Astrocyte of the spinal cord (primary cell): ENCODE measurements at places on chromosomes 2 and 18.

- DNase-seq, result no peak
Observed at GRCh38 chr2:116413659-116414058, 1400.8 kb upstream of the DDX18 start.

- DNase-seq, result peak; percentile 54
Observed at GRCh38 chr2:205427112-205427511, 255.2 kb upstream of the NRP2 start.

DNA sequence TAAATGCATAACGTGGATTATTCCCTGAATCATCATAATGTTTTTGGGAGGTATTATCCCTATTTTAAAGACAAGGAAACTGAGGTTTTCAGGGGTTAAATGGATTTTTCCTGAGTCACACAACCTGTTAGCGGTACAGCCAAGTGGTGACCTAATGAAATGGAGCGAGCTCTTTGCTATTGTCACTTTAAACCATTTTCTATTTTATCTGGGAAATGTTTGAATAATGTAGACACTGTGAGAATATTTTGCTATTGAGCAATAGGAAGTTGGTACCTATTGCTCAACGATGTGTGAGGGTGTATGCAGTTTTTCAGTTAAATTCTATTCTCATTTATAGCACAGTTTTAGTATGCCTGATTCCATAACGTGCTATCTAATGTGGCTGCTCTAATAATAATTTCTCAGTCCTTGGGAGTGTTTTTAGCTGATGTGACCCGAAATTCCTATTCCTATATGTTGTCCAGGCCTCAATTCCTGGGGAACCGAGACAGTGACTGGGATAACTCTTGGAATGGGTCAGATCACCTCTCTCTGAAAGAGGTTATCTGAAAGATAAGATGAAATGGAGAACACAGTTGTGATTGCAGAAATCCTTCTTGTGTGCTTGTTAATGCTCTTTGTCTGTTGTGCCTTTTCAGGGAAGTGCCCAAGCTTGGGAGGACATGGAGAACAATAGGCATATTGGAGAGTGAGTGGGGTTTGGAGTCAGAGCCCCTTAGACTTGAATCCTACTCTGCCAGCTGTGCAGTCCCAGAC is 38.4 kb downstream of the ABCB11 start:
- DNase-seq, result no peak

DNA sequence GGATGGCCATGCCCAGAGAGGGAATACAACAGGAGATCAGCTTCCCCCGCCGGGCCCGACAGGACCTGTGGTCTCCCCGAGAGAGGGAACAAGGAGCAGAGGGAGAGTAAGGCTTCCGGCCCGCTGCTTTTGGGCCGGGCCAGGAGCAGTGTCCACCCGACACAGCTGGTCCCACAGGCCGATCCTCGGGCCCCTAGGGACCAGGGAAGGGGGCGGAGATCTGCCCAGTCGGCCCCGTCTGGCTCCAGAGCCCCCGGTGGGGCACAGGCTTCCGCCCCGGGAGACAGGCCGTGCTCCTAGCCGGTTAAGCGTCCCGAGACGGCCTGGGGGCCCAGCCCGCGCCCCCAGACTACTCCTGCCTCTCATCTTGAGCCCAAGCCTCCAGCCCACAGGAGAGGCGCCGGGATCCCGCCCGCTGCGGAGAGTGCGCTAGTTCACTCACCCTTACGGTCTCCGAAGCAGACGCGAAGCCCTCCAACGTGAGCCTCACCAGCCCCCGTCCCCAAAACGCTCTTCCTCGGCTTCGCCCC is at the start of gene MCFD2:
Gene MCFD2, minus strand, starts transcription at position 526 of the 530 bp plus-strand sequence. CDS start 6,635 bp downstream, outside the sequence.
- no peak for DNase-seq

- no peak for DNase-seq
Observed at GRCh38 chr2:70078384-70078783, 8.9 kb upstream of the PCBP1 start.

DNA sequence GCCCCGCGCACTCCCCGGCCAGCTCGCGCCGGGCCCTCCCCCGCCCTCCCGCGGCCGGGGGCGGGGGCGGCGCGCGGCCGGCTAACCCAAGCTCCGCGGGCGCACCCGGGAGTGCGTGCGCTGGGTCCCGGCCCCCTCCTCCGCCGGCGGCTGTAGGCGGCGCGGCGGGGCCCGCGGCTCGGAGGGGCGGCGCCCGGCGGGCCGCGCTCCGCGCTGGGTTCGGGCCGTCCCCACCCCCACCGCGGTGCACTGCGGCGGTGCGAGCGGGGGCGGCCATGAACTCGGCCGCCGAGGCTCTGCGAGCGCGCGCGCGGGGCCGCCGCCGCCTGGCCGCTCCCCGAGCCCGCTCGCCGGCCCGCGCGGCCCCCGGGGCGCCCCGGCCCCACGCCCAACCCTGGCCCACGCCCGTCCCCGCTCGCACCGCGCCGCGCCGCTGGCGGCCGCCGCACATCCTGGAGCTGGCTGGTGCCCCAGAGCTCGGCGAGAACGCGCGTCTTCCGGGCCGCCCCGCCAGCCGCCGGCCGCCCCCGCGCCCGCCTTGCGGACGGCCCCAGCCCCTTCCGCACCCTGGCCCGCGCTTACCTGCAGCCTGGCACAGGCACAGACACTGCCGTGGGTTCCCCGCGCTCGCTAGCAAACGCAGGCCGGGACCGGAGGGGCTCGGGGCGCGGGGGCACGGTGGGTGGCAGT is at the start of gene ZBTB14:
Gene ZBTB14, minus strand, starts transcription at position 496 of the 690 bp plus-strand sequence. CDS start 2,480 bp downstream, outside the sequence.
- DNase-seq, result peak; percentile 53

GRCh38 chr2:85812094-85812735 is 58.4 kb downstream of the ATOH8 start:
- no peak for DNase-seq

DNA sequence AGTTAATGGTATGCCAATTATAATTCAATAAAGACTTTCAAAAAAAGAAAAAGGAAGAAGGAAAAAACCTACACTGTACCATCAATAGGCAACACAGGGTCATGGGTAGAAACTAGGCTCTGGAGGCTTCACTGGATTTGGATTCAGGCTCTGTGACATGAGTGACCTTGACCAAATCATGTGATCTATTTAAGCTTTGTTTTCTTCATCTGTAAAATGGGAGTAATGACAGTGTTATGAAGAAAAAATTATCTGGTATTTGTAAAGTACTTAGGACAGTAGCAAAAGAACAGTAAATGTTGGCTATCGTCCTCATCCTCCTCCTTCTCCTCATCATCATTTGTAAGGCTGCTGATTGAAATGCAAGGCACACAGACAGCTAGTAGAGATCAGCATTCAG is 59.3 kb upstream of the STPG4 start:
- no peak for DNase-seq

- DNase-seq, result peak; percentile 58
Observed at GRCh38 chr2:189783451-189783926, 650 bp downstream of the ORMDL1 start.

DNA sequence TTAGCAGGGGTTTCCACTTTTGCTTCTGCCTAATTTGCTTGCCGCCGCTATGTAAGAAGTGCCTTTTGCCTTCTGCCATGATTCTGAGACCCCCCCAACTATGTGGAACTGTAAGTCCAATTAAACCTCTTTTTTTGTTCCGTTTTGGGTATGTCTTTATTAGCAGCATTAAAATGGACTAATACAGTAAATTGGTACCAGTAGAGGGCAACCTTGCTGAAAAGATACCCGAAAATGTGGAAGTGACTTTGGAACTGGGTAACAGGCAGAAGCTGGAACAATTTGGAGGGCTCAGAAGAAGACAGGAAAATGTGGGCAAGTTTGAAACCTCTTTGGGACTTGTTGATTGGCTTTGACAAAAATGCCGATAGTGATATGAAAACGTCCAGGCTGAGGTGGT is 216.1 kb upstream of the FSIP2 start:
- DNase-seq, result no peak

GRCh38 chr2:111100765-111101162 is 19.9 kb upstream of the BCL2L11 start:
- no peak for DNase-seq

- no peak for DNase-seq
Observed at GRCh38 chr2:191462370-191462769, 215.6 kb upstream of the NABP1 start.

DNA sequence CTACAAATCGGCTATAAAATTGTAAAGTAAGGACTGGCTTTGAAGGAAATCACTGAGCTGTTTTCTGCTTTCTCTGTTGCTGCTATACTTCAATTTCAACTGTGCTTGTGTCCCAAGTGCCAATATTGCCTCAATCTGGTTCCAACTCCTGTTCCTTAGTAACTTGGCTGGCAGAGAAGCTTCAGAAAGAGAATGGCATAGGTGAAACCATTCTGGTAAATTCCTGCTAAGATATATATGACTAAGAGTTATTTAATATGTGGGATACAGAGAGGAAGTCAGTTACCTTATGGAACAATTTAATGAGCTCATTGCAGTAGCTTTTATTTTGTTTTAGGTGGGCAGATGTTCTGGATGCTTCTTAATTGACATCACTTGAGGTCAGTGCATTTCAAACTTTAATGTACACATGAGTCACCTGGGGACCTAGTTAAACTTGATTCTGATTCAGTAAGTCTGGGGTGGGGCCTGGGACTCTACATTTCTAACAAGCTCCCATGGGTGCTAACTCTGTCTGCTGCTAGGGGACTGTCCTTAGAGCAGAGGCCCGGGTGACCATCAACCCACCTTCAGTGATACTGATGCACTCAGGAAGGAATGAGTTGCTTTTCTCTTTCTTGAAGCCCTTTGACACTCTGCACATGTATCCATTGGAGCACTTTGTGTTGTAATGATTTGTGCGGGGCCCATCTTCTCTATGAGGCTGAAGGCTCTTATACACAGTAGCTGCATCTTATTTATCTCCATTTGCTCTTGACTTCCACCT is 47.6 kb downstream of the LIPG start:
- DNase-seq, result peak; percentile 33

GRCh38 chr2:148479398-148479797 is 165.2 kb upstream of the EPC2 start:
- DNase-seq, result no peak

- DNase-seq, result no peak
Observed at GRCh38 chr2:30326497-30326896, 95.2 kb downstream of the LBH start.

- DNase-seq, result peak; percentile 14
Observed at GRCh38 chr2:129117434-129117833, 798.8 kb upstream of the HS6ST1 start.

DNA sequence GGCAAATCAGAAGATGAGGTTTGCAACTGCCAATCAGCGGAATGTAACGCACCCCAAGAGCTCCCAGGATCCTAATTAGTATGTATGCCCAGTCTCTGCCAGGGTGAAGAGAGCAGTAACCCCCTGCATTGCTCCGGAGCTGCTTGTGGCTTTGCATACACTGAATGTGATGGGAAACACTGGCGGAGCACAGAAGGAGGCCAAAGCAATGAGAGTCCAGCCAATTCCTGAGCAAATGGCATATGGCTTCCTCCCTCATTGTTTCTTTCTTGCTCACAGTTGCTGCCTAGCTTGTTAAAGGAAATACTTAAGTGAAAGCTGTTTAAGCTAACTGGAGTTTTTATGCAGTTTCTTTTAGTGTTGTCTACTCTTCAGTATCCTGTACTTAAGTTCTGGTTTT is 343.5 kb upstream of the NT5C1B start:
- peak; percentile 62 for DNase-seq

DNA sequence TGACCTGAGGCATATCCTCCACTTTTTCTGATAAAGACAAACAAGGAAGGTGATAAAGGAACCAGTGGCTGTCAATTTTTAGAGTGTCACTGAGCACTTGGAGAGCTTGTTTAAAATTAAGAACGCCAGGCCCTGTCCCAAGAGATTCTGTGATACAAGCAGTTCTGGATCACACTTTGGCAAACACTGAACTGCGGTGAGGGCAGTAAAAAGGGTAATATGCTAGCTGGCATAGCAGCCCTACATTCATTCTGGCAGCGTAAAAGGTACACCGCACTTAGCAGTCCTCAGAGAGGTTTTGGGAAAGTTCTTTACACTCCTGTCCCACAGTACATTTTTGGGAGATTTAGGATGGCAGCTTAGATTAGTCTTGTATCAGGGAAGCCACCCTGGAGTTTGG is 101.3 kb upstream of the CCDC150 start:
- no peak for DNase-seq

DNA sequence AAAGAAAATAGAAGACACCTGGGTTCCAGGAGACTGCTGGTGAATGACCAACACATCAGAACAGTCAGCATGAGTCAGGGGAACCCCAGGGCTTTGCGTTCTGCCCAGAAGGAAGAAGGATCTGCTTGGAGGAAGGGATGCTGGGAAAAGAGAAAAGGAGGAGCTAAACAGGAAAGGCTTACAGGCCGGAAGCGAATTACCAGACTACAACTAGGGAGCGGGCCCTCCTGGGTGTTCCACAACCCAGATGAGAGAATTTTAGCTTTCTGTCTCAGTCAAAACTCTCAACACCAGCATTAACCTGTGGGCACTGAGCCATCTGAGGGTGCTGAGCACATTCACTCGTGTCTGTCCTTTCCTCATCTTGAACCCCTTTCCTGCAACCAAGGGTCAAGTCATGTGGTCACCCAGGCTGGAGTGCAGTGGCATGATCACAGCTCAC is 19.2 kb downstream of the CDC42EP3 start:
- peak; percentile 93 for DNase-seq

- DNase-seq, result no peak
Observed at GRCh38 chr2:21650569-21650968, 526.8 kb downstream of the TDRD15 start.

- peak; percentile 96 for DNase-seq
Observed at GRCh38 chr2:196639180-196640030, at the start of gene CCDC150. Gene CCDC150 (plus strand): TSS chr2:196639715. CDS start chr2:196639767, 52 bp downstream.
